Activated T-helper 9 cell treated with anti-CD3 and anti-CD28 coated beads, Interleukin-2, amount 50 U/mL, for 16 hours (primary cell): ENCODE measurements at places on chromosomes 6 and 20.
A peak's percentile ranks its signal among the peaks of the same experiment; 100 is the strongest.

DNA sequence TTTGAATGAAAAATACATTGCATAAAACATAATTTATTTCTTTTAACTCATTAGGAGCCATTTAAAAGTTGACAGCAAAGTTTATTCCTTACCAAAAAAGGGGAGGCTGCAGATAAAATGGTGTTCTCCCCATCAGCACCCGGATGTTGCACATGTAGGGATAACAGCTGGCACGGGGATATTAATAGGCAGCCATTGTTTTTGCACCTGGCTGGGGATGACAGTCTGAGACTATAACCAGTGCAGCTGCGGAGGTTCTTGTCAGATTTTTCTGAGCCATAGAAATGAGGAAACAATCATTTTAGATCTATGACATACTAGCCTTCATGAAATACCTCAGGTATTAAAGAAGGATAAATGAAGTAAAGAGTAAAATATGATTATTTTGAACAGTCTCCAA, 20.1 kb upstream of the HECA start:
- no peak for DNase-seq

GRCh38 chr20:22418738-22419137, 165.6 kb downstream of the FOXA2 start:
- DNase-seq = no peak

GRCh38 chr6:34055223-34055933, 90.5 kb downstream of the GRM4 start:
- DNase-seq = peak; percentile 43

DNA sequence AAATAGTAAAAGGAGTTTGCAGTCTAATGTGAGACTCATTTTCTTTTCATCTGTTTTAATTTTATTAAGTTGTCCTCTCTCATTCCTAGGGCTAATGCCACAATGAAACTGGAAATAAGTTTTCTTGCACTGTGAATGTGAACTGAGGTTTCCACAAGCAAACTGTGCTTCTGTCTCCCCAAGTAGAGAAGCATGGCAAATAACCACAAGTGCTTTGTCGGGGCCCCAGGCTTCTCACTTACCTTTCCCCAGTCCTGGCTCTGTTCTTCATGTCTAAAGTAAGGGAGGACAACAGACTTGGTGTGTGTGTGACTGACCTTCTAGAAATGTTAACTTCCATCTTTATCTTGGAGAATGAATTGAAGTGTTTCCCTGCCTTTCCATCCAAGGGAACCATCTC, 80.8 kb downstream of the CBFA2T2 start:
- DNase-seq = no peak

- DNase-seq = no peak
Observed at GRCh38 chr20:32357375-32357868, 709 bp upstream of the ASXL1 start.

DNA sequence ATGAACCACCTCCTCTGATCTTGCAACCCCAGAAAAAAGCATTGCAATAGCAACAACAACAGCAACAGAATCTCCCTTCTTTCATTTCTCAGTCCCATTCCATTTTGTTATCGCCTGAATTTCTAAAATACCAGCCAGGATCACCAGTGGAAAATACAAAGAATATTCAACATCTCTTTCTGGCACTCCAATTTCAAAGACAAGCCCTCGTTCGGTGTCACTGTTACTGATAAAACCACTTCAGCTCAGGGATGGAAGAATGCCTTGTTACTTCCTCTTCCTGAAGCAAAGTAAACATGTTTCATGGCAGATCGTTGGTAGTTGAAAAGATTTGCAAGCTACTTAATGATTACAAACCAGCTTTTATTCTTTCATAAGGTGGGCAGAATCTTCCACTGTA, 94.0 kb upstream of the SPTLC3 start:
- no peak for DNase-seq

GRCh38 chr6:159665868-159666635, 27.0 kb downstream of the SOD2 start:
- no peak for DNase-seq

DNA sequence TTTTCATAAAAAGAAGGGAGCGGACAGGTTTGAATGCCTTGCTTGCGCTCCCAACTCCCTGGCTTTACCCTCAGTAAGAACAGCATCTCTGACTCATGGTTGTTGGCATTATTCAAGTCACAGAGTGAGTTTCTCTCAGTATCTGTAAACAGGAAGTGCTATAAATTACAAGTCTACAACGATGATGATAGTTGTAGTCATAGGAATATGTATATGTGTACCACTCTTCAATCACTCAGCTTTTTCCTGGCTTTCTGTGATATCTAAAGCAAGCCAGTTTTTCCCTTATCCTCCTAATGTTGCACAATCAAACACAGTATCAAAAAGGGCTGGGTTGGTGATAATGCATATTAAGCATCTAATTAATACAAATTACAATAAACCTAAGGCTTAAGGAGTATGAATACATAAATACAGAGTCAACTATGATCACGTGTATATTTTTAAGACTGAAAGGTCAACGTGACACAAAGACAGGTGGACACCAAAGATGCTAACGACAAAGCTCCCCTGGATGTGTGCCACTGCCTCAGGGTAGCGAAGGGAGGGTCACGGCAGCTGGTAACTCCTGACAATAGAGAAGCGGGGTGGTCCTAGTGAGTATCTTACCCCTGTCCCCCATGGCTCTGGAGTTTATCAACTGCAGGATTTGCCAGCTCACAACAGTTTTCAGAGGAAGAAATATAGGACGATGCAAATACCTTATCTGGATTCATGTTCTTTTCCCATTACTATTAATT, 202.8 kb downstream of the BTBD9 start:
- DNase-seq = no peak

DNA sequence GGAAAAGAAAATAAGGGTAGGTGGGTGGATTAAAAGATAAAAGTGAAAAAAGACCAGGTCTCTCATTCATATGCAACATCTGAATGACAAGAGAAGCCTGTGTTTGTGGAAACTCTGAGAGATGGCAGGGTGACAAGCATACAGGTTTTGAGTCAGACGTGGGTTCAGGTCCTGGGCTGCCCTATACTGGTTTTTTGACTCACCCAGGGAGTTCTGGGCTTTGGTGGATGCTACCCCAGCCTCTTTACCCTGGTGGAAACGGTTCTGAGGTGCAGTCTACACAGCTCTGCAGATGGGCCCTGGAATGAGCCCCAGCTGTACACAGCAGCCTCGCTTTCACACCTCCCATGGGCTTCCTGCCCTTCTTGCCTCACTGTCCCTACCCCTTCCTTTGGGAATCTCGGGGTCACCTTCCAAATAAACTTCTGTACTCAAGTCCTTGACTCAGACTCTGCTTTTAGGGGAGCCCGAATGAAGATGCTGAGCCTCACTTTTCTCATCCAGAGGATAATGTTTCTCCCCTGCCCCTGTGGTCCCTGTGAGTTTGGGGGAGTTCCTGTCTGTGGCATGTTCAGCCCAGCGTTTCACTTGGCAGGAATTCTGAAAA, 77.7 kb upstream of the CLDN20 start:
- peak; percentile 38 for DNase-seq

- no peak for DNase-seq
Observed at GRCh38 chr6:167663784-167664443, 162.8 kb upstream of the AFDN start.
